ENCODE measurements at places on chromosomes 12 and 14.

- no peak for DNase-seq
Measured at GRCh38 chr12:31479516-31480210, 111.3 kb downstream of the DENND5B start.

DNA sequence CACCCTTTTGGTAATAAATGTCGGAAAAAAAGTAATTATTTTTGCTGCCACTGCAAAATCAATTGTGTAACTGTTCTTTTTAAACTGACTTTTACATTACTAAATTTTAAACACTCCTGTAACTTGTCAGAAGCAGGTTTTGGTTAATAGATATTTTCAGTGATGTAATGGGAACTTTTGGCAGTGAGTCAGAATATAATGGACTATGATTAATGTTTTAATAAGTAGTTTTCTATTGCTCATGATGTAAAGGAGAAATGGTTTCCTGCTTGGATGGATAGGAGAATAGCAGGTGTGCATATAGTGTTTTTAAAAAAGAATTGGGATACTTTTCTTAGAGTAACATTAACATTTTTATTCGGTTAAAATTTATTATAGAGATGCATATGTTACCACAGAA lies 58.8 kb downstream of the TRMT5 start:
- DNase-seq: no peak

- DNase-seq: no peak
Measured at GRCh38 chr14:91056361-91056760, 4.1 kb downstream of the RPS6KA5 start.

DNA sequence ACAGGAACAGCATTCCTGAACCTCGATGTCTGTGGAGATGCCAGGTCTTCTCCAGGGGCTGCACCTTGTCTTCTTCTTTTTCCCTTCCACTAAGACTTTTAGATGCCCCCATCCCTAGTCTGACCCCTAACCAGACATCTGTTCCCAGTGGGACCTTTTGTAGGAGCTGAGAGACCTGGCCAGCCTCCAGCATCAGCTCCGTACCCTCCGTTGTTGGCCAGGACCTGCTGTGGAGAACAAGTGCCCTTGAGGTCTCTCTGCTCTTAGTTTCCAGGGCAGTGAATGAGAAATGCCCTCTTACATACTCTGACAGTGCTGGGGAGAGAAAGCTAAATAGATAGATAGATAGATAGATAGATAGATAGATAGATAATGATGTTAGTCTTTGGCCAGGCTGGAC lies 16.8 kb upstream of the SDR39U1 start:
- no peak for DNase-seq

DNA sequence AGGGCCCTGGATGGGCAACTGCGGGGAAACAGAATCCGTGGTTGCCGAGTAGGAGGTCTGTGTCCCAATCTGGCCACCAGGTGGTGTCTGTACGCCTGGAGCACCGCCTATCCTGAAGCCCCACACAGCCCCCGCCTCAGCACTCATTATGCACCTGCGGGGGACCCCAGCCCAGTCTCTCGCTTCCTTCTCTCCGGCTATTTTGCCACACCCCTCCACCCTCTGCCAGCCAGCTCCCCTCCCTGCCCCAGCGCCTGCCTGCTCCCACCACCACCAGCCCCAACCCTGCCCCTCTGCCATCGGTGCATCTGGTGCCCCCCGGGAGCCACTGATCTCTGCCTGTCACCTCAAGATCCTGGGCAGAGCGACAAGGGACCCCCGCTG lies 2.2 kb upstream of the NXPH4 start:
- DNase-seq: peak; percentile 46

DNA sequence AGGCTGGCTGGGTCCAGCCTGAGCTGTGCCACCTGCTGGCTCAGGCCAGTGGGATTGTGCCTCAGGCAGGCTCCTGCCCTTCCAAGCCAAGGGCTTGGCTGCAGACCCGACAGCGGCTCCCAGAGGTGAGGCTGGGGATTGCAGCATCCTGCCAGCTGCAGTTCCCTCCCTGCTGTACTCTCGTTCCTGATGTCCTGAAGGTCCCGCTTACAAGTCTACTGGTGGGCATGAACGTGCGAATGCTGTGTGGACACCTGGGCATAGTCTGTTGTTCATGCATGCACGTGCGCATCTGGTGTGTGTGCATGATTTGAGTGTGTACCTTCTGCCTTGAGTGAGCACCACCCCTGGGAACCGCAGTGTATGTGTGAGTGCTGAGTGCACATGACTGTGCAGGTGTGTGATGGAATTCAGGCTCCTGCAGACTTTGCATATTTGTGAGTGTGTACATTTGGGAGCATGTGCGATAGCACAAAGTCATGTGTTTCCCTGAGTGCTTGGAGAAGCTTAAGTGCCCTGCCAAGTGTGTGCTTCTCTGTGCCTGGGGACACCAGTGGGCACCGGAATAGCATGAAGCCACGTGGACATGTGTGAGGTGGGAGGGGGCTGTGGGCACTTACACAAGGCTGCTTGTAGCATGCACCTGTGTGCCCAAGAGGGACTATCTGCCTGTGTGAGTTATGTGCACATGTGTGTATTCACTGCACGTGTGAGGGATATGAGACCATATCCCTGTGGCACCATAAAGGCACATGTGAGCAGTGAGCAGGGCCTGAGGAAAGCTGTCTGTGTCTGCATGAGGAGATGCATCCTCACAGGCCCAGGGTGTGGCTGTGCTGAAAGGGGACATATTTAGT lies 19.3 kb upstream of the KRT7 start:
- DNase-seq: no peak

GRCh38 chr12:3680919-3681594 lies 71.9 kb downstream of the CRACR2A start:
- no peak for DNase-seq

DNA sequence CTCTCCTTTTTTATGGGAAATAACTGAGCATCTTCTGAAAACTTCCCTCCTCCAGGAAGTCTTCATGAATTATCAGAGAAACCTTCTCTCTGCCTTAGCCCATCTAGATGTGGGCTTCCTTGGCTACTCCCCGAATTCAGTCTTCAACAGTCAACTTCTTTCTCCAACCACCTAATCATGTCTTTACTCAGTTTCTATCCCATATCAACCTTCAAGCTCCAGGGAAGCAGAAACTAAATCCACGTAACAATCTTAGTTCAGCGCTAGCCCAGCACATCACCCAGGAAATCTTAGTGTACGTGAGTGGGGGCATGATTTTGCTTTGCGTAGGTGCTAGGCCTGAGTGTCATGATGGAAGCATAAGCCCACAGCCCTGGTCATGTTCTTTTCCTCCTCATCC lies 12.7 kb upstream of the KRT77 start:
- no peak for DNase-seq

DNA sequence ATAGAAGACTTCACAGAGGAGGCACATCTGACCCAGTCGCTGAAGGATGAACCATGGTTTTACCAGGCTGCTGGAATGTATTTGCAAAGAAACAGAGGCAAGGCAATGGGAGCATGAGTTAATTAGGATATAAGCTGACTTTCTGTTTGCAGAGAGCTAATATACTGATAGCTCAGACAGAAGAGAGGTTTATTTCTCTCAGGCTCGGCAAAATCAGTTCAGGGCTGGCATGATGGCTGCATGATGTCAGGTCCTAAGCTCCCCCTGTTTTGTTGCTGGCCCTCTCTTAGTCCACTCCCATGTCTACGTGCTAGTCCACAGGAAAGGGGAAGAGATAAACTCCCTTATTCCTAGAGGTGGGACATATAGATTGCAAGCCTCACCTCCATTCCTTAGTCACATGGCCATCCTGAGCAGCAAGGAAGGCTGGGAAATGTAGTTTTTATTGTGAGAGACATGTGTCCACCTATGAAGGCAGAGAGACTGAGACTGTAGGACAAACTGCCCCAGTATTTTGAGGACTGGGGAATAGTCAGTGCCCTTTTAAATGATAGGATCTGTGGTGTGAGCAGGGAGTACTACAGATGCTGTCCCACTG lies 224.5 kb downstream of the VRK1 start:
- DNase-seq: no peak

DNA sequence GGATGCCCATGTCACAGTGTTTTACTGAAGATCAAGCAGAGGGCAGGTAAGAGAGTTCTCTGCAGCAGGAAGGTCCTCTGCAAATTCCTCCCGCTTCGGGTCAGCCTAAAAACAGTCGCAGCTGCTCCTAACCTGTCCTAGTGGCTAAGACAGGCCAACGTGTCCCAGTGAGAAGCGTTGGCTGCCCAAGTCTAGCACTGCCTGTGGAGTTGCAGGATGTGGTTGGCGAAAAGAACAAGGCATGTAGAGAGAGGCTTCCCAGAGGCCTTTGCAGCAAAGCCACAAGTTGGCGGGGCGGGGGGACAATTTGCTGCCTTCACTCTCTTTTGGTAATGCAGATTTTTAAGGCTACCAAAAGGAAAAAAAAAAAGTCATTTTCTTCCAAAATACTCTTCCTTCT lies 340.1 kb downstream of the BCL11B start:
- peak; percentile 23 for DNase-seq

- DNase-seq: no peak
Measured at GRCh38 chr12:45281994-45282393, 66.1 kb downstream of the ANO6 start.

DNA sequence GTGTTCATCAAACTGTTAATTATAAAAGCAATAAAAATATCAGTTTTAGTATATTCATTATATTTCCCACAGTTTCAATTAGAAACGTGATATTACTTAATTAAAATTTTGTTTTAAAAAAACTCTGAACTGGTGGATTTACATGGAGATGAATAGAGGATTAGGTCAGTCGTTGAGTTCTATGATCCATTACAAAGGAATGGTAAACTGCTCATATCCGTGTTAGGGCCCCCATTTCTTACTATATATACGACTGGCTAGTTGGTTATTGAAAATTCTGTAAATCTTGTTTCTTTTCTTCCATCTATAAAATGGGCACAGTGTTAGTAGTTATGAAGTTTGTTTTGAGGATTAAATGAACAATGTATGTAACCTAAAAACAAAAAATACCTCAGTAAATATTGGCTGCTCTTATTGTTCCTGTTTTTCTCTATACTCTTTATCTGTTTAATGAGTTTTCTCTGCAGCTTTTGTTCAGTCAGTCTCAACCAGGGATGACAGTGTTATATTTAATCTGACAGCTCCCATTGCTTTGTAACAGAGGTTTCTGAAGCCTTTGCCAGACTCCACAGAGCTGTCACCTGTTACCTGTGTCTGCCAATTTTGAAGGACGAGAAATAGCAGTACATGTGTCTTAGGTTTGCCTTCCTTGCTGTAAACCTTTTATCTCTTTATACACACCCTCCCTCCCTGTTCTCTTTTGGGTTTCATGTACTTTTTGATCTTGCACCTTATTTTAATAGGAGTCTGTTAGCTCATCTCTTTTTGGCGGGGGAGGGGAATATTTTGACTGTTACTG lies 41.5 kb downstream of the FRS2 start:
- DNase-seq: no peak

DNA sequence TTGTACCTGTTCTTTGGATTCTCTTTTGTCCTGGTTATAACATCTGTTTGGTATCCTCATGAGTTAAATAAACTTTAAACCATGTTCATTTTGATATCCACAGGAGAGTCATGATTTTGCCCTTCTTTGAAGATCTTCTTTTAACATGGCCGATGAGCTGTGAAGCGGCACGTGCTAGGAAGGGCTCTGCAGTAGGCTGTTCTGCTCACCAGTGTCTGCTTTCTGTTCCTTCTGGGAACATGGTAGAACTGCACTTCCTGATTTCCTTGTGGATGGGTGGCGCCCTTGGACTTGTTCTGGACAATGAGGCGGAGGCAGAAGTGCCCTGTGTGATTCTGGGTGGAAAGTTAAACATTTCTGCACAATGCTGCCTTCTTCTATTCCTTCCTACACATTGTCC lies 138.1 kb downstream of the TMEM132D start:
- DNase-seq: no peak

DNA sequence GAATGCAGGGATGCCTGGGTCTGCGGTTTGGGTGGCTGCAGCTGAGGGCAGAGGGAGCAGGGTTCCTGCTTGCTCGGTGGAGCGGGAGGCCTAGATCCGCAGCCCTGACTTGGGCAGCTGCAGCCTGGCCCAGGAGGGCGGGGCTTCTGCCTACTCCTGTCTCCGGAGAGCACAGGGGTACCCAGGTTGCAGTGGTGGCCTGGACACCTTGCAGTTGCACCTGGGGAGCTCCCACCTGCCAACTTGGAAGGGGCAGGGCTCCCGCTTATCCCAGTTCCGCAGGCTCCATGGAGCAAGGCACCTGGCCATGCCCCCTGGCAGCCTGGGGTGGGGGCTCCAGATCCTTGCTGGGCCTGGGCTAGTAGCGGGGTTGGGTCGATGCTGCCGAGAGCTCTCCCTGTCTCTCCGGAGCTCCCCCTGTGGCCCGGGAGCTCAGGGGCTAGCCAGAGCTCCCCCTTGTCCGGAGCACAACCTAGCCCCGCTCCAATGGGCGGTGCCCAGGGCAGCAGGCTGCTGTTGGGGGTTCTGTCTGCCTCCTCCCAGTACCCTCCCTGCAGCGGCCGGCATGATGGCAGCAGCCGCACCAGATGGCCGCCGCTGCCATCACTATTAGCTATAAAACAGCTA lies 136.4 kb downstream of the PTPRR start:
- no peak for DNase-seq

GRCh38 chr12:3285570-3285969 lies 205.4 kb upstream of the PRMT8 start:
- no peak for DNase-seq

DNA sequence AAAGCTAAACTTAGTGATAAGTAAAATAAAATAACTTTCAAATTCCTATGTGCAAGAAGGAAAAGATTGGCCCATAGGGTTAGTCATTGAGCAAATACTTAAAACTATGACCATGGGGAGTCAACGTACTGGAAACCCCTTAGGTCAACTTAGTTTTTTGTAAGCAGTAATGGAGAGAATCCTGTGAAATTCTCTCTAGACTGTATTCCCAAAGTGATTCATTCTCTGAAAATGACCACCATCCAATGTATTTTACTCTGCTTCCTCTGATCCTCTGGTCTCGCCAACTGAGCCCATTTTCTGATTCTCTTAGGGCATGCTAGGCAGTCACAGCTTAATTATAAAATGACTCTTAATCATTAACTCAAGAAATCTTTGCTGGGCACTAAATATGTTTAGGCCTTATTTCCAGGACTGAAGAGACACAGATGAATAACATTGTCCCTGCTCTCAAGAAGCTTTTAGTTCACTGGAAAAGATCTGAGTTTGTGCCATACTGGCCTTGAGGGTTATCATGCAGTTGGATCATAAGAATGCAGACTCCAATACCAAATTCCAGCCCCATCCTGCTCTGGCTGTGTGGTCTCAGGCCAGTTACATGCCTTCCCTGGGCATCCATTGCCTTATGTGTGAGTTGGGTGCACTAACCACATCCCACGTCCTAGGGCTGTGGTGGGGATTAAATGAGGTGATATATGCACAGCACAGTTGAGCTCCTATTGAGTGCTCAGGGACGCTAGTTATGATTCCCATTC lies 732.4 kb downstream of the AACS start:
- DNase-seq: no peak

- no peak for DNase-seq
Measured at GRCh38 chr12:110883251-110883650, 36.5 kb downstream of the CCDC63 start.

GRCh38 chr12:72453066-72453465 lies 180.9 kb downstream of the TRHDE start:
- DNase-seq: no peak

- no peak for DNase-seq
Measured at GRCh38 chr12:109336593-109336992, 11.1 kb upstream of the MYO1H start.
